ENCODE measurements at places on chromosomes 3 and 15.

- DNase-seq: no peak
Measured at GRCh38 chr15:99414755-99415731, 150.7 kb upstream of the MEF2A start.

GRCh38 chr3:185935465-185936272 is 2.1 kb downstream of the TRA2B start:
- no peak for DNase-seq

- no peak for DNase-seq
Measured at GRCh38 chr3:123019591-123019990, 8.0 kb downstream of the SEMA5B start.

DNA sequence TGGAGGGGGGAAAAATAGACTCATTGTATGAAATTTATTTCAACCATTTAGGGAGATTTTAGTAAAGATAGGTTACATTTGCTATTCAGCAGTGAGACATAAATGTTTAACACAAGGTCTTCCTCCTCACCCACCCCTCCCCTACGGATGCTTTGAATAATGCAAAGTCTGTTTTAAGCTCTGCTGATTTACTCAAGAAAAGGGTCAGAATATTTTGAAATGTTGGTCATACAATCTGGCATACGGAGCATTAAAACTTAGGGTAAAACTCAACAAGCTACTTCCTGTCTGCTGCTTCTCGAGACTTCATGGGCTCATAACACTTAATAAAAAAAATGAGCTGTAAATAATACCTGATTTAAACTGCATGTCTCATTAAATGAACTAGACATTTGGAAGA is 156.3 kb downstream of the WNT5A start:
- no peak for DNase-seq

DNA sequence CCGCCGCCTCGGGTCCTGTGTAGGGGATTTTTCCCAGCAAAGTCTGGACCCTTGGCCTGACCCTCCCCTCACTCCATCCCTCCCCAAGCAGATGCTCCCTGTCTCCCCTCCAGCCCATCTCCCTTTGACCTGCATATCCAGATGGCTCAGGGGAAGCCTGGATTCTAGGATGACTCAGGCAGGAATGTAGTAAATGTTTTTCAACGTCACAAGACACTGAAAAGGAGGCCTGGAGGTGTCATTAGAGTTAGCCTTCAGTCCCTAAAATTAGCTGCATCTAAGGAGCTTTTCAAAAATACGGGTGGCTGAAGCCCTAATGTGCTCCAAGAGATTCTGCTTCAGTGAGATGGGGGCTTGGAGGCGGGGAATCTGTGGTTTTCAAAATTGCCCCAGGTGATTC is 7.2 kb downstream of the ACAN start:
- no peak for DNase-seq

GRCh38 chr3:104941785-104942184 is 424.9 kb upstream of the ALCAM start:
- DNase-seq: no peak

- DNase-seq: no peak
Measured at GRCh38 chr3:10357592-10358308, 36.8 kb upstream of the SEC13 start.

GRCh38 chr3:175469124-175469523 is 610.0 kb downstream of the NAALADL2 start:
- no peak for DNase-seq

GRCh38 chr3:112979244-112979832 is 4.4 kb upstream of the CD200R1 start:
- DNase-seq: no peak

GRCh38 chr3:77412584-77412983 is 372.7 kb downstream of the ROBO2 start:
- DNase-seq: no peak

DNA sequence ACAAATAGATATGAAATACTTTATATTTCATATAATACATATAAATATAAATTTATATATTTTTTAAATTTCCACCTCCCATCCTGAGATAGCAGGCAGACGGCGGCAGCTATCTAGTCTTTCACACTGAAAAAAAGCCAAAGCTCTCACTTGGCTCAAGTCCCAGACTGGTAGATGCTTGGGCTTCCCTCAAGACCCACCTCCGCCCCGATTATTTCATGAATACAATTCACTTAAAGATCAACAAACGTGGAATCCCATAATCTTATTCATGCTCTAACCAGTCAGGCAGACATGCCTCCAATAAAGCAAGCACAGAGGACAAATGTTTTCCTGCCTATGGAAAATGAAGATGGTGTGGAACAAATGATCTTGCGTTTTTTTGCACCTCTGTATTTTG is 275.9 kb upstream of the NR2F2 start:
- DNase-seq: no peak

DNA sequence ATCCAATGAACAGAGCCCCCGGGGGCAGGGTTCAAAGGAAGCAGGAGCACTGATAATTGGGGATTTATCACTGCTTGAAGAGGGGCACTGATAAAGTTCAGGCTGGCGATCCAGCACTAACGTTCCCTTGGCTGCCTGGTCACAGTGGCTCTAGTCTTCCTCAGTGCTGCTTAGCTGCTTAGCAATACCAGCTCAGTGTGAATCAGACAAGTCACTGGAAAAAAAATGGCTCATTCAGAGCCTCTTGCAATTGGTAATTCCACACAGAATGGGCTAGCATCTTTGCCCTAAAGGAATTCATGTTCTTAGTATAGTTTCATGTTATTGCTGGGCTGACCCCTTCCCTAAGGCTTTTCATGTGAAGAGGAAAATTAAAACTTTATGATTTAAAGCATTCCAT is 95.7 kb upstream of the SLC2A2 start:
- no peak for DNase-seq

DNA sequence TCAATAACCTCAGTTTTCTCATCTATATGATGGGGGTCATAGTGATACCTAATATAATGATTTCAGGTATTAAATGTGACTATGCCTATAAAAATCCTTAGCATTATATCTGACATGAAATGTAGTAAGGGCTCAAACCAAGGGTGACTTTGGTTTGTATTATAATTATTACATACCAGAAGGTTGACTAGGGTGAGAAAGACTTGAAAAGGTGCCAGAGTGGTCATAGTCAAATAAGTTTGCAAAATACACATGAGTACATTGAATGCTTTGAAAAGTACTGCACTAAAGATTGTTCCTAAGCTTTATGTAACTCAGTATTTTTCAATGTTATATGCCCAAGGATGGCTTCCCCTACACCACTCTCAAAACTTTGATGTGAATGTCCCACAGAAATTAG is 297.2 kb downstream of the ARPP21 start:
- DNase-seq: no peak

- DNase-seq: peak; percentile 50
Measured at GRCh38 chr3:53089511-53089910, 40.7 kb downstream of the RFT1 start.

DNA sequence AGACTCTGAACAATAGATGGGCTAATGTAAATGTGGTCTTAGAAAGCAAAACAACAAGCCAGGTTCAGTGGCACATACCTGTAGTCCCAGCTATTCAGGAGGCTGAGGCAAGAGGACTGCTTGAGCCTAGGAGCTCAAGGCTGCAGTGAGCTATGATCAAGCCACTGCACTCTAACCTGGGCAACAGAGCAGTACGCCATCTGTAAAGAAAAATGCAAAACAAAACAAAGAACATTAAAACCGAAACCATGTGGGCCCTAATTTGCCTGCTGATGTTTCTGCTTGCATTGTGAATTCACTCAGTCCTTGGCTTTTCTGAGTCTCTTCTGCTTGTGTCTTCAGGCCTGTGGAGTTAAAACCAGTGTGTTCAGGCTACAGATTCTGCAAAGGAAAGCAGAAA is 56.7 kb downstream of the CCNL1 start:
- DNase-seq: no peak

- DNase-seq: no peak
Measured at GRCh38 chr3:98390366-98390765, at the start of gene OR5K3. Gene OR5K3, plus strand, starts transcription at chr3:98390666. Its CDS starts 0 bp downstream, at chr3:98390666.

GRCh38 chr3:159458010-159458409 is 530.6 kb upstream of the IL12A start:
- DNase-seq: no peak

- no peak for DNase-seq
Measured at GRCh38 chr3:183435661-183436060, 7.2 kb upstream of the MCF2L2 start.

DNA sequence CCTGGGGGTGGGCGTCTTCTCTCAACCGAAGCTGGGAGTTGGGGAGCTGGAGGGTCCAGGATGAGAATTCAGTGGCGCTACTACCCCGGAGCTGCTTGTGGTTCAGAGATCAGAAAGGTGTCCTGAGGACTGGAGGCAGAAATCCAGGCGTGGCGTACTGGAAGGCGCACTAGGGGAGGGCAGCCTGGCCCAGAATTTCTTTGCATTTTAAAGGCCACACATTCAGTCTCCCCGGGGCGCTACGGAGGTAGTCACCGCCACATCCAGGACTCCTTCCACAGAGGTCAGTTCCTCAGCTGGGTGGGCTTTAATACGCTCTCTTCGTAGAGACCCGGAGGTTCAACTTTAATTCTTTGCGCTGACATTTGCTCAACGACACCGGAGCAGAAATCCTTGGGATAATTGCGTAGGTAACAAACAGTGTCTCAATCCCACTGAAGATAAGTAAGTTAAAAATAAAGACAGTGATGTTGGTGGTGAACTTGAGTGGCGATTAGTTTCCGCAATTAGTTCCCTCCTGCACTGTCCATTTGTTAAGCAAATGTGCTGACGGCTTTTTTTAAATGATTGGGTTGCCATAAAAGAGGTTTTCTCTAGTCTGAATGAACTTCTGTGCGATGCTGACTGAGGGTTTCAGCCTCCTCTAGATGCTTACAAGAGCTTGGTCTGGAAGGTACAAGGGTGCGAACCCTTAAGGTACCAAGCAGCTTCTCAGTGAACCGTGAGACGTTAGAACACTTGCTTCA is 535 bp downstream of the MCTP2 start:
- DNase-seq: no peak

GRCh38 chr3:44234648-44235268 is 6.9 kb upstream of the TOPAZ1 start:
- no peak for DNase-seq

DNA sequence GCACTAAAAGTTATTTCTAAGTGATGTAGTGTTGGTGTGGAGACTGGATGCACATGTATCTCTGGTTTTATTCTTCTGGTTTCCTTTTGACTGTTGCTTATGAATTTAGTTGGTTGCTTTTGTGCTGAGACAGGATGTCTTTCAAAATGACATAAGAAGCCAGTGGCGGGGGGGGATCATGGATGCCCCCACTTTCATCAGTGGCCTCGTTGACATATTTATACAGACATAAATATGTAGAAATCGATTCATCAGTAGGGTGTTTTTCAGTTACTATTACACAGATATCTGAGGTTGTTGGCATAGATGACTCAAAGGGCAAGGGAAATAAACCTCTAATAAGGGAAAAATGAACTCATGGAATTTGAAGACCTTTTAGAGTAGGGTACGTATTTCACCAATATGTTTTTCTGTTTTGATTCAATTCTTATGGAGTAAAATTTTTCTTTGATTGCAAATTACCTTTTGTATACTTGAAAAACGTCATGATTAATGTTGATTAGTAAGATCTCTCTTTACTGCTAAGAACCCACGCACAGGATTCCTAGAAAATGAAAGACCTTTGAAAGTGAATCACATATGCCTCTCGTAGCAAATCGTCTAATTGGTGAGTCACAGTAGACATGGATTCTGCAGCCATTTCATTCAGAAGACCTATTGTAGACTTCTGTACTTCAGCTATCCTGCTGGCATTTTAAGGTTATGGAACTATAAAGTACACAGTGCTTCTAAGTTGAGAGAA is 97.4 kb upstream of the RBMS3 start:
- no peak for DNase-seq

- DNase-seq: no peak
Measured at GRCh38 chr15:68843425-68844311, 23.0 kb upstream of the ANP32A start.

- no peak for DNase-seq
Measured at GRCh38 chr15:60648928-60649679, 170.2 kb upstream of the ICE2 start.

DNA sequence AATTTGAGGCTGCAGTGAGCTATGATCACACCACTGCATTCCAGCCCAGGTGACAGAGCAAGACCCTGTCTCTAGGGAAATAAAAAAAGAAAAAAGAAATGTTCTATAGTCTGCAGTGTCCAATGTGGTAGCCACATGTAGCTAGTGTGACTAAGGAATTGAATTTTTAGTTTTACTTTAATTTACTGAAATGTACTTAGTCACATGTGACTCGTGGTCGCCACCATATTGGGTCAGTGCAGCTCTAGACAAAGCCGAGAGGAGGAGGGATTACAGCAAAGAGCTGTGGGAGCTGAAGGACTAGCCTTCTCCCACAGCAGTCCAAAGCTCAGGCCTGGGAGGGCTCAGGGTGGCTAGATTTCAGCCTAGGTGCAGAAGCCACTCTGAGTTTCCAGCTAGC is 65.9 kb upstream of the NTRK3 start:
- no peak for DNase-seq

- no peak for DNase-seq
Measured at GRCh38 chr3:149765762-149766334, 13.6 kb upstream of the COMMD2 start.

GRCh38 chr15:64770626-64771025 is 4.8 kb downstream of the RBPMS2 start:
- DNase-seq: no peak

- no peak for DNase-seq
Measured at GRCh38 chr3:17207019-17207418, 322.3 kb downstream of the PLCL2 start.

GRCh38 chr3:177820683-177821316 is 623.5 kb upstream of the TBL1XR1 start:
- DNase-seq: no peak

DNA sequence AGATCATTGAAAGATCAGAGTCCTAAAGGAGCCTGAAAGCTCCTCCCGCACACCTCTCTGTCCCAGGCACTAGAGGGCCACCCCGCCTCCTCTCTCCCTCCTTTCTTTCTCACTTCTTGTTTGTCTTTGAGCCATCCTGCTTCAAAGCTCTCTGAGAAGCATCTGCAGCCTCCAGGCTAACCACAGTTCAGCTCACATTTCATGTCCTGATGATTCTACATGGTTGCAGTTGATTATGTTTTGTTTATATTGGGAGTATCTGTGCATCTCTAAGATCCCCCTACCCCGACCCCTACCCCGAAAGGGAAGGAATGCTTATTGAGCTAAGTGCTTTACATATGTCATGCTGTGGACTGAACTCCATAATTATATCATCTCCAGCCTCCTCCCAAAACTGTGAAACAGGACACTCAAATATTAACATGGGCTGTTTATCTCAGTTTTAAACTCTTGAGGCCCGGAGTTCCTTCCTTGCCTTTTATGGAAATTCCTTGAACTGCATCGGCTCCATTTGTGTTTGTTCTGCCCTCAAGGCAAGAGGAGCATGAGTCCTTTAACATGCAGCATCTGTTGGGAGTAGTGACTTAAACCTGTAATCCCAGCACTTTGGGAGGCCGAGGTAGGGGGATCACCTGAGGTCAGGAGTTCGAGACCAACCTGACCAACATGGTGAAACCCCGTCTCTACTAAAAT is 30.9 kb downstream of the MGLL start:
- DNase-seq: no peak

GRCh38 chr3:47636921-47637320 is 58.3 kb upstream of the CSPG5 start:
- no peak for DNase-seq

All from body of pancreas (tissue), 4 donors.